ENCODE measurements at places on chromosomes 1 and 21.

DNA sequence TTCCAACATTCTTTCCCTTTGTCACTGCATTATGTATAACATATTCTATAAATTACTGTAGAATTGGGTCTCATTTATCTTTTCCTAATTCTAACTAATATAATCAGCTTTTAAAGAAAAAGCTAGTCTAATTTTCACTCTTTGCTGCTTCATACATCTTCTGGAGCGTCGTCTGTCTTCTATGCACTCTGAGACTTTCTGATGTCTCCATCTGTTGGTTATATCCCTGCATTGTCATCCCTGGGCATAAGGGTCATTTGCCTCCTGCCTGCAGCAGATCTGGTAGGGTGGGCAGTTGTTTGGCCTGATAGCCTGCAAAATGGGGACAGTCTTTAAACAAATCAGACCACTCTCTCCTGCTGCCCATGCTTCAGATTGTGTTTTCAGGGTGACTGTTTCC, 40.8 kb upstream of the DYNLT5 start:
- no peak for DNase-seq

DNA sequence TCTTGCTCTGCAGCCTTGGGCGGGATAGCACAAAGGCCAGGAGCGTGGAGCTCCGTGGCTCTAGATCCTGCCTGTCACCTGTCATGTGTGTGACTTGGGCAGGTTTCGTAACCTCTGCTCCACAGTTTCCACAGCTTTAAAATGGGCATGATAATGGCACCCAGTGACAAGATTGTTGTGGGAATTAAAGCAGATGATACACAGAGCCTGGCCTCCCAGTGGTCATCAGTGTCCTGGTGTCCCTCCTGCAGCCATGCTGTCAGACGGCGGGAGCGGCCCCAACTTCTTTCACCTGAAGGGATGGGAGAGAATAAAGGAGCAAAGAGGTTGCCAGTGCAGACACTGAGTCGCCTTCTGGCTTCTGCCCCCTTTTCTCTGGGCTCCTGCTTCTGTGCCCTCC, 61.5 kb downstream of the SLC37A1 start:
- no peak for DNase-seq

DNA sequence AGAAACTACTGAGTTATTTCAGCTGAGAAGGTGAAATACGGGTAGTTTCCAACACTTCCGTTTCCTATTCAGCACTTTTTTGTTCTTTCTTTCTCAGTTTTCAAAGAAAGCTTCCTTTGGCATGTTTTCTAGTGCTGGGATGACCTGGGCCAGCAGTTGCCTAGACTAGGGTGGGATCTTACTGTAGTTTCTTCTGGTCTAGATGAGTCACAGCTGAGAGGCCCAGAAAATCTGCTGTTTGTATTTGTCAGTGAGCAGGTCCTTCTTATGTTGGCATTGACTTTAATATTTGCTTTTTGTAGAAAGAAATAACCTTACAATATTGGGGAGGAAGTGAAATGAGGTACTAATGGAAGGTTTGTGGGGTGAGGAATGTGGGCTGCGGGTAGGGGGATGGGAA, 22.2 kb downstream of the C1orf21 start:
- DNase-seq: no peak

- DNase-seq: peak; percentile 59
Observed at GRCh38 chr21:25391777-25392176, 215.5 kb downstream of the MRPL39 start.

GRCh38 chr21:45540601-45540970, 1.7 kb downstream of the SLC19A1 start:
- no peak for DNase-seq

- no peak for DNase-seq
Observed at GRCh38 chr1:172997941-172998361, 52.8 kb downstream of the TNFSF18 start.

DNA sequence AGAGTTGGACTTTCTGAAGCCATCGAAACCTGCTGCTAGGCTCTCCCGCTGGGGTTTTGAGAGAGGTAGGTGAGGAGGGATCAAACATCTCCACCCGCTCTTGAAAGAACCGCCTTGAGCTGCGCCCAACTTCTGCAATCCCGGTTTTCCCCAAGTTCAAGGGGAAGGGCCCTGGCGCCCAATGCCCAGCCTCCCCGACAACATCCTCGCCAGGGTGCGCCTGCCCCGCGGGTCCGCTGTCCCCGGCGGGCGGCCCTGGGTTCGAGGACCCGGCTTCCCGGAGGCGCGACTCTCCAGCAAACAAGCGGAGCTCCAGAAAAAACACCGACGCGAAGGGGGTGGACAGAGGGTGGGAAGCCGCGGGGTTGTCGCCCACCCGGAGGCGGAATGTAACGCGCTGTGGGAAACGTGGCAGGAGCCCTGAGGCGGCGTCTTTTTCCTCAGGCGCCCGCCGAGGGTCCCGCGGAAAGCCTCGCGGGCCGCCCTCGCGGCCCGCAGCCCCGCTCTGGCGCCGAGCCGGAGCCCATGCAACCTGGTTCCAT, 607 bp downstream of the BTG3 start:
- peak; percentile 84 for DNase-seq

GRCh38 chr1:66366634-66367033, 167.3 kb upstream of the SGIP1 start:
- no peak for DNase-seq

DNA sequence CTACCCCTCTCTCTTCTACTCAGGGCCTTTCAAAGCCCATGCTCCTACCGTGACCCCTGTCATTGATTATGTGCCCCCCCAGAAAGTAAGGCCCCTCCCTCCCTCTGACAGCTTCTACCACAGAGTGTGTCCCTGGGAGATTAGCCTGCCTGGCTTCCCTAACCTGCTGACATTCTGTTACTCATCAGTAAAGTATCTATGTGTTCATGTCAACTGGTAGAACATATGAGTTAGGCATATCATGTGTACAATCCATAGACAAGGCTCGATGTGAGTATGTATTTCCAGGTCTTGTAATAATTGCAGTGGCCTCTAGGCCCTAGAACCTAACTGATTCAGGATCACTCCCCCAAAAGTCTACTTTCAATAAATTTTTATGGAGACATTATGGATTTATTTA, 120.0 kb downstream of the GIPC2 start:
- DNase-seq: no peak

GRCh38 chr1:7262611-7263010, 477.4 kb downstream of the CAMTA1 start:
- DNase-seq: no peak

DNA sequence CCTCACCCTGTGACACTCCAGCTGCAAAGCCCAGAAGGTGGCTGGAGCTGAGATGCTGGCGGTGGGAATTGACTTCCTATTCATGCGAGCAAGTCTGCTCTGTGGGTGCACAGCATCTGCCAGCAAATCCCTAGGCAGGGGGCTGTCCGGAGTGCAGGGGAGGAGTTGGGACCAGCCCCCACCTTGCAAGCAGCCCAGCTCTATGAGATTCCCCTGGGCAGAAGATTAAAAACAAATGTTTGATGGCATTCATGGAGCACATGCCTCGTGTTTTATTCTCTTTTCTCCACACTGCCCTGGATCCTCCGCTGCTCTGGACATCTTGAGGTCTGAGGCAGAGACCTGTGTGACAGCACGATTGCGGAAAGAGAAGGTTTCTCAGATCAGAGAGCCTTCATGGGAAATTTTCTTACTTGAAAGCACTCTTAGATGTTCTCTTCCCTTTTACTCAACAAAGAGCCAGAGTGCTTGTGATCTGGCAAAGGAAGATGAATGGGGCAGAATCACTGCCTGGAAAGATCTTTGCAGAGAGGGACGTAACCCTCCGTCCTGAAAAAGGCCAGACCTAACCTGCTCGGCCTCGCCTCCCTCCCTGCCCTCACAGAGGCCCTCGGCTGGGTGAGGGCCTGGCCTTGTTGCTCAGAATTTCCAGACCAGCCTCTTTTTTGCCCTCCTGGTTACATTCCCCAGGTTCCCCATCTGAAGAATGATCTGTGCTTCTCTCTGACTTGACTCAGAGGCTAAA, 597.1 kb downstream of the KIF26B start:
- no peak for DNase-seq
